ENCODE measurements at places on chromosomes 12 and 14.

DNA sequence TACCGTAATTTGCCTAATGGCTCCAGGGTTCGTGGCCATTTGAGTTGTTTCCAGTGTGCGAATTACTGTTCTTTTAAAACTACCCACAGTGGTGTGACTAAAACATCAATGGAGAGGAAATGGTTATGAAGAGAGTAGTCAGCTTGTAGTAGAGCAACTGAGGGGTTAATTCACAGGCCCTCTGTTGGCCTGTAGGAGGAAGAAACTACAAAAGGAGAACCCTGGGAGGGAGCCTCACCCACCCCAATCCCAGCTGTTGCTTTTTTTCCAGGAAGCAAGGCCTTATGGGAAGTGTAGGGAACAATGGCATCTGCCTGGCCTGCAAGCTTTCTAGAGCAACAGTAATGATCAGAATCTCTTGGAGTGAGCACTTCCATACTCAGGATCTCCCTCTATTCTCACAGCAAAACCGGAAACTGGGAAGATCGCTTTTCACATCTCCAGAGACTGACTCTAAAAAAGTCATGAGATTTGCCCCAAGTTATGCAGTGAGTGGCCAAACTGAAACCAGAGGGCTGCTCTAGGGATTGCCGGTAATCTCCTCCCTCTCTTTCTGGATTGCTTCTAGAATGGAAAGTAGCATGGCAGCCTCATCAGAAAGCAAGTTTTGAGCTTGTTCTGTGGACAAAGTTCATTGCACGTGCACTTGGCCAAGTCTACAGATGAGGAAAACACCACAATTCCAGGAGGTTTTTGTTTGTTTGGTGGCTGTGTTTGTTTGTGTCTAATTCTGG is 125.3 kb upstream of the PWP1 start:
- DNase-seq = no peak

DNA sequence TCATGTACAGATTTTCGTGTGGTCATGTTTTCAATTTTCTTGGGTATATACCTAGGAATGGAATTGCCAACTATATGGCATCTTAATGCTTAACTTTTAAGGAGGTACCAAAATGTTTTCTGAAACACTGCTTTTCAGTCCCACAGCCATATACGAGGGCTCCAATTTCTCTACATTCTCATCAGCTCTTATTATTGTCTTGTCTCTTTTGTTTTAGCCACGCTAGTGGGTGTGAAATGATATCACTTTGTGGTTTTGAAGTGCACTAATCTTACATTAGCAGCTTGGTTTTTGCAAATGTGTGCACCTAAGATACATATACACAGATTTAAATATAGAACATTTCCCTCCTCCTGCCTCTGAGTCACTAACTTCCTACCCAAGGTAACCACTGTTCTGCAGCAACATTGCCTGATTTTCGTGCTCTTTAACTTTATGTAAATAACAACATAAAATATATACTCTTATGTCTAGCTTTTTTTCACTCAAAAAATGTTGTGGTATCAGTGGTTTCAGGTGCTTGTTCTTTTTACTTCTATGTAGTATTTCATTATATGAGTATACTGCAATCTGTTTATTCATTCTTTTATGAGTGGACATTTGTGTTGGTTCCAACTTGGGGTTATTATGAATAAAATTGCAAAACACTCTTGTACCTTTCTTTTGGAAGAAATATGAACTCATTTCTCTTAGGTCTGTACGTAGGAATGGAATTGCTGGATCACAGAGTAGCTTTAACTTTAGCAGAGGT is 73.1 kb downstream of the ZFP36L1 start:
- no peak for DNase-seq

DNA sequence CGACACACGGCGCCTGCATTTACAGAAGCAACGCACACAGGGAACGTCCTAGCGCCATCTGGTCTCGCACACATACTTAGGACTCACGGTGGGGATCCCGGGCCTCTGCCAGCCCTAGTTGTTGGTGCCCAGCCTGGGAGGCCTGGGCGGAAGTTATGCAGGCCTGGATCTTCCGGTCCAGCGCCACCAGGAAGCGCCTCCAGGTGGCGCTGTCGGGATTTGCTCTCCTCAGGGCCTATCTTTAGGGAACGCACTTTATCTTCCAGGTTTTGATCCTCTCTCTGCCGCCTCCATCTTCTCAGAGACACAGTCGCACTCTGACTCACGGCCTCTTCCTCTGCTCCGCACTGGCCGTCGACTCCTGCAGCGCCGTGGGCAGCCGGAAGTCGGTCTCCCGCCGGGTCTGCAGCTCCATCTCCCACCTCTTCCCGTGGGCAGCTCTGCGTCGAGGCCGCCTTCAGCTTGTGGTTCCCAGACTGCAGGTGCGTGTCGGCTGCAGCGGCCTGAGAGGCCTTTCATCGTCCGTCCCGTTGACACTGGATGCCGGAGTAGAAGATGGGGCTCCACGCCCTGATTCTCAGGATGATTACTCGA is 760.4 kb downstream of the TMEM121 start:
- DNase-seq = peak; percentile 20

DNA sequence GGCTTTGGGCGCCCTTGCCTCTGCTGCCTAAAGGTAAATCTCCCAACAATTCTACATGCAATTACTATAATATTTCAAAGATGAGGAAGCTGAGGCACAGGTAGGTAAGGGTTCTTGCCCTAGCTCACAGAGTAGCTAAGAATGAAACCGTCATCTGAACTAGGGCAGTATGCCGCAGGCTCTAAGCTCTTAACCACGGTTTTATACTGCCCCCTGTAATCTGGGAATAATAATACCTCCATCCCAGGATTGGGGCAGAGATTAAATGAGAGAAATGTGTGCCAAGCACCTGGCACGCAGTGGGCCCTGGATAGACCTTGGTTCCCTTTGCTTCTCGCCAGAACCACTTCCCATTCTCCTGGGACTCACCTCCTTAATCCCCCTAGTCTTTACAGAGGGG is 1.5 kb upstream of the HRK start:
- peak; percentile 68 for DNase-seq

DNA sequence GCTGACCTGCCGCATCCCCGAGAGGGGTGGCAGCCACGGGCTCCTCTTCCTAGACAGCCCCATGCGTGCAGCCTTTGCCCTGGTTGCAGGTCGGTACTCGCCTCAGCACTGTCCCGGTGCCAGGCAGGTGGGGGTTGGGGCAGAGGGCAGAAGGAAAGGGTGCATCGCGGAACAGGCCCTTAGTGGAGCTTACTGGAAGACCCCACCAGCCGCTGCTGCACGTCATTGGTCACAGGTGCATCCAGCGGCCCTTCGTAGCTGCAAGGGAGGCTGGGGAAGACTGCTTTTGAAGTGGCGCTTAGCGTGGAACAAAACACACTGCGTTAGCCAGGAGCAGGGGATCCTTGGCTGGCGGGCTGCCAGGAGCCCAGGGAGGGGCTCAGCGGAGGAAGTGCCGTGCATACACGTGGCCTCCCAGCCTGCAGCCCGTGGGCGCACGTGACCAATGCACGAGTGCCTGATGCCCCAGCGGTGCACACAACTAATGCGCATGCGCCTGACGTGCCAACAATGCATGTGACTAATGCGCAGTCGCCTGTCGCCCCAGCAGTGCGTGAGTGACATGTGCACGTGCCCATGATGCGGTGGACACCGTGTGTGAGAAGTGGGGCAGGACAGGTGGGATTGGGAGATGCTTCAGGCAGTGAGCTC is 5.0 kb upstream of the EP400 start:
- DNase-seq = no peak

DNA sequence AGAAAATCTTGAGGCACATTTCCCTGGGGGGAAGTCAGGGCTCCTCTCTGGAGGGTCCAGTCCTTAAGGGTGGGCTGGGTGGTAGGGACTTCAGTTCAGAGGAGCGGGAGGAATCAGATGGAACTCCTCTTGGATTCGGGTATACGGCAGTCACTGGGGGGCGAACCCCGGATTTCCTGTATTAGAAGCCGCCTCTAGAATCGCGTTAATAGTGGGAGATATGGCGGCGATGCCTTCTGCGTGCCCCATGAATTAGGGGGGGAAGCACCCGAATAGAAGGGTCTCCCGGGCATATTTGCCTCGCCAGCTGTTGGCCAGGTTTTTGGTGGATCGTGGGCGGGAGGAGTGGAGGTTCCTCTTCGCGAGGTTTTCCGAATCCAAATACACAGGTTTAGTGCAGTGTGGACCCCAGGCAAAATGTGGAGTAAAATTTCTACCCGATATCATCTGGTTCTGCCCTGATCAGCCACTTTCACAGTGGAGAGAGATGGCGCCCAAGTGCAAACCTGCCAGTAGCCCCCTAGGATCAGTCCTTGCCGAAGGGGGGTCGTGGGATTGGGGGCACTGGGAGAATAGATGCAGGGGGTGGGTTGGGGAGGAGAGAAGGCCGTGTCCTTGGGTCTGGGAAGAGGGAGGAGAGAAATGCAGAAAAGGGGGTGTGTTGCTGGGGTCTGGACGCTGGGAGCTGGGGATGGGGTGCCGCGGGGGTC is 628 bp downstream of the MEG3 start:
- no peak for DNase-seq

- no peak for DNase-seq
Observed at GRCh38 chr12:48422060-48422459, 50.3 kb upstream of the ANP32D start.

DNA sequence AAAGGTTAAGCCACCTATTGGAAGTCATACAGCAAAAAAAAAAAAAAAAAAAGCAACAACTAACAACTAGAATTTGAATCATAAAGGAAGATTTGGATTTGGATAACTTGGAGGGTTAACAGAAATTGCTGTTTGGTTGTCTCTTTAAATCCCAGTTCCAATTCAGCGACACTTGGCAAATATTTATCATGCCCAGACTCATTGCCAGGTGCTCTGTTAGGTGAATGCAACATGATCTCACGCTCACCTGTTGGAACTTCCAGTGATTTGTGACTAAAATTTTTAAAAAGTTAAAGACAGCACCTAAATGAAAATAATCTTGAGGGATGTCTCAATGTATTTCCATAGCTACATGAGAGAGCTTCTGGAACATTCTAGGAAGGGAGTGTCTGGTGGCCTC is 103.7 kb downstream of the TBX3 start:
- DNase-seq = no peak

DNA sequence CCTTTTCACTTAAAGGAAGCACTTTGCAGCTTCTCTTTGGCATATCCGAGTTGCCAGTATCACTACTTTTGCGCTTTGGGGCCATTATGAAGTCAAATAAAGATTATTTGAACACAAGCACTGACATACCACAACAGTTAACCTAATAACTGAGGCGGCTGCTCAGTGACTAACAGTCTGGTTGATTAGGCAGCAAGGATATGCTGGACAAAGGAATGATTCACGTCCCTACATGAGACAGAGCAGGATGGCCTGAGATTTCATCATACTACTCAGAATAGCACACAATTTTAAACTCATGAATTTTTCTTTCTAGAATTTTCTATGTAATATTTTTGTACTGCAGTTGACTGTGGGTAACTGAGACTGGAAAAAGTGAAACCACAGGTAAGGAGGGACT is 56.9 kb upstream of the E2F7 start:
- DNase-seq = no peak

DNA sequence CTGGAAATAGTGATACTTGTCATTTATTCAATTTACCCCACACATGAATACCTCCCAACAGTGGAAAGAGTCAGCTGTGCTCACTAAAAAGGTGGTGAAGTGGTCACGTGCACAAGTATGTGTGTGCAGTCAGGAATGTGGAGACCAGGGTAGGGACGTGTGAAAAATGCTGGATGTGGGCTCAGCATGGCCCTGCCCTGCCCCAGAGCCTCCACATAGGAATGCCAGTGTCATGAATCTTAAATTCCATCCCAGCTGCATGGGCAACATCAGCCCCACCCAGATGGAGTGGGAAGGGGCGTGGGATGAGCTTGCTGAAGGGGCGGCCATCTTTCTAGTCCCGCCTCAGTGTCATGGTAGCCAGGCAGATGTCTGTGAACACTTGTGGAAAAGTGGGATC is 87.7 kb downstream of the C12orf75 start:
- no peak for DNase-seq

All from NAMALWA (cell line).